ENCODE measurements at places on chromosomes 7 and 10.
A peak's percentile ranks its signal among the peaks of the same experiment; 100 is the strongest.

DNA sequence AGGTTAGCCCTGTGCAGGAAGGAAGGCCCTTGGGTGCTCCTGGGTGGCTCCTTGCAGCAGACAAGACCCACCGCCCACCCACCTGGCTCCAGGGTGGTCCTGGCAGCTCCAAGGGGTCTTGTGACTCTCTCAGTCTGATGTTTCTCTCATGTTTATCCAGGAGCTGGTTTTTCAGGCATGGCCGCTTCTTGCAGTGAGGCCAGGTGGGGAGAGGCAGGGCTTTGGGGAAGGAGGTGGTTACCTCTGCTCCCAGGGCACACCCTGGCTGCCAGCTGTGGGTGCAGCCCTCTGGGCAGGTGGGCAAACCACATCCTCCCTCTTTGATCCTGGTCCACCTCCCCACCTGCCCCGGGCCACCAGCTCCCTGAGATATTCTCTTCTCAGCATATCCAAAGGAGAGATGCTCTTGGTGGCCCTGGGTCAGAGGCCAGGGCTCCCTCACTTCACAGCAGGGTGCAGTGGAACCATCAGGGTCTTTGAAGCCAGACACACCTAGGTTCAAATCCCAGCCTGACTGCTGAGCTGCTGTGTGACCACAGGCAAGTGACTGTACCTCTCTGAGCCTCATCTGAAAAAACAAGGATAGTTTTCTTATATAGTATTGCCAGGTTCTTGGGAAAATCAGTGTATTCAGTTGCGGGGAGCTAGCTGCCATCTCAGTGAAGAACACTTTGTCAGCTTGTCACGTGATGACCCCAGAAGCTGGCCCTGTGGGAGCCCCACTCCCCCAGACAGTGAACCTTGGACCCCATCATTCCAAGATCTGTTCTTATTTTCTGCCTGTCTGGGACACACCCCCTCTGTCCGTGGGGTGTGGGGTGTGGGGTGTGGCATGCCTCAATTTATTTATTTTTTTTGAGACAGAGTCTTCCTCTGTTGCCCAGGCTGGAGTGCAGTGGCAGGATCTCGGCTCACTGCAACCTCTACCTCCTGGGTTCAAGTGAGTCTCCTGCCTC, 11.5 kb downstream of the GTF2IRD1 start:
- DNase-seq = no peak

- no peak for DNase-seq
These were observed 11.9 kb upstream of the CALU start for GRCh38 chr7:128727239-128727638.

GRCh38 chr7:128215281-128215680, 25.8 kb upstream of the LEP start:
- no peak for DNase-seq

DNA sequence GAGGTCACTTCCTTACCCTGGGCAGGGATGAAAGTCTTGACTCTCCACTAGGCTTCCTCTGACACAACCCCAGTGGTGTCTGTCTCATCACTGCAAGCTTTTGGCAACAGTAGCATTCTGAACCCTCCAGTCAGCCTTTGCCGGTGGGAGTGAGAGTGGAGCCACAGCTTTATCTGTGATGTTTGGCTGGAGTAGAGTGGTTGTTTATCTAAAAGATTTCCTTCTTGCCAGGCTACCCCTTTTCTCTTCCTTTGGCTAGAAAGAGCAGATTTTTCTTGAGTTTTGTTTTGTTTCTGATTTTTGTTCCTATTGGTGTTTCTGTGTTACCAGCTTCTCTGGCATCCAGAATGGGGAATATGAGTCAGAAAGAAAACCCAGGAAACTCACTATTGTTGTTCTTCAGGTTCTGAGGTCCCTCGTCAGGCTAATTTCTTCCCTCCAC, 98.9 kb upstream of the KIF5B start:
- DNase-seq = no peak

DNA sequence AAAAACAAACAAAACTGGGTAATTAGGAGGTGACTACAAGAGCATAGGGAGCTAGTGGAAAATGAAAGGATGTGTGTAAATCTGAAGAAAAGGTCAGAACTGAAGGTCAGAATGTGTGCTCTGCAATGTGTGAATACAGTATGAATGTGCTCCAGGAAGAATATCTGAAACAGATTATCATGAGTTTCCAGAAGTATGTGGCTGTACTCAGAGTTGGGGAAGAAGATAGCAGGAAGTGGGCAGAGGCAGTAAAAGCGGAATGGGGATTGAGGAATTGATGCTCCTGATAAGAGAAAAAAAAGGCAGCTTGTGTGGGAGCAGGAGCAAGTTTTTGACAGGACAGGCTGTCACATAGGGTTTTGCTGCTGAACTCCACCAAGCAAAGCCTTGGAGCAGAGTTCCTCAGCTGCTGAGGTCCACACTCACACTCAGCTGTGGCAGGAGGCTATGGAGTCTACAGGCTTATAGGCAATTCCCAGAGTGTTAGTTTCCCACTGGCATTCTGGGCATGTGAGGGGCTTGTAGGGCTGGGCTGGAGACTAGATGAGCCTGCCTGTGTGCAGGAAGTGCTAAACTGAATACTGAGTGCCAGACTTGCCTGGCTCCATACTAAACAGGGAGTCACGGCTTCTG, 22.9 kb downstream of the H2AZ2 start:
- peak; percentile 67 for DNase-seq

DNA sequence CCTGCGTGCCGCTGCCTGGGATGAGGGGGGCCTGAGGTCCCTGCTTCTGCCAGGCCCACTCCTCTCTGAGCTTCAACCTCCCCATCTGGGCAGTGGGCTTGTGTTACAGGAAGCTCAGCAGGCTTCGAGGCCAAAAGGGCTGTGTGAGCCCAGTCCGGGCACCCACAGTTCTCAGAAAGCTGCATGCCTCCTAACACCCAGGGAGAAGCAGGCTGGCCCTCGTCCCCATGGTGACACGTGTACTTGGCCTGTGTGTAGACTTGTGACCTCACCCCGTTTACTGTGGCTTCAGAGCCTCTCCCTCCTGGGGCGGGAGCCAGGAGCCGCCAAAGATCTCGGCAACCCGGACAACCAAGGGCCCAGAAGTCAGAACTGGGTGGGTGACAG, 2.2 kb upstream of the GRIFIN start:
- DNase-seq = no peak

GRCh38 chr10:114266521-114266920, 27.5 kb downstream of the VWA2 start:
- no peak for DNase-seq

DNA sequence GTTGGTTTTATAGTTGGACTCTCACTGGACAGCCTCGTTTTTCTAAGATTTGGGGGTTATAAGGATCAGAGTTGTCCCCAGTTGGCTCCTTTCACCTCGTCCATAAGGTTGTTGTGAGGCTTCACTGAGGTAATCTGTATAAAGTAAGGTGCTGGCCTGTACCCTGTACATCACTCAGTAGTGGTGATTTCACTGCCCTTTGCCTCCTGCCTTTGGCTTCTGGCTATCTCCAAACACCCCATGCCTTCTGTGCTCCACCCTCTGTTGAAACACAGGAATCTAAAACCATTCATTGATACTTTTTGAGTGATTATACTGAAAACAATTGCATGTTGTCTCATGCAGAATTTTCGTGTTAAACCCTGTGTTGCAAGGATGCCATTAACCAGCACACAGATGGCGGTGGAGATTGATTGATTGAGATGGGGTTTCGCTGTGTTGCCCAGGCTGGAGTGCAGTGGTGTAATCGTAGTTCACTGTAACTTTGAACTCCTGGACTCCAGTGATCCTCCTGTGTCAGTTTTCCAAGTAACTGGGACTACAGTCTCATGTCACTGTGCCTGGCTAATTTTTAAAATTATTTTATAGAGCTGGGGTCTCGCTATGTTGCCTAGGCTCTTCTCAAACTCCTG, 55.0 kb downstream of the KAT6B start:
- DNase-seq = no peak

GRCh38 chr10:47323636-47324296, 1.5 kb downstream of the GDF2 start:
- no peak for DNase-seq

DNA sequence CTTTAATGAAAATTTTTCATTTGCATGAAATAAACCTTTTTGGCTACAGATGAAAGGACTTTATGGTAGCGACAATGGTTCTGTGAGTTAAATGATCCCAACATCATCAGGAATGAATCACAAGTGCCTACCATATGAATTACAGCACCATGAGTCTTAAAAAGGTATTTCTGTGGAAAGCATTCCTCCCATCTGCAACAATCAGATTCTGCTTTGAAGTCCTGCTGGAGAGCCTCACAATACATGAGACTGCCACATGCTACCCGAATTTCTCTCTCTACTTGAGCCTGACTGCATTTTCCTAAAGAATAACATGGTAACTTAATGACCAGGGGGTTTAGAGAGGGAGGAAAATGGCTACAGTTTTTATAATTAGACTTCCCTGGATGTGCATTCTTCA, 190.3 kb downstream of the TWIST1 start:
- DNase-seq = no peak

- no peak for DNase-seq
These were observed 248.2 kb downstream of the TCERG1L start for GRCh38 chr10:131063311-131063710.

DNA sequence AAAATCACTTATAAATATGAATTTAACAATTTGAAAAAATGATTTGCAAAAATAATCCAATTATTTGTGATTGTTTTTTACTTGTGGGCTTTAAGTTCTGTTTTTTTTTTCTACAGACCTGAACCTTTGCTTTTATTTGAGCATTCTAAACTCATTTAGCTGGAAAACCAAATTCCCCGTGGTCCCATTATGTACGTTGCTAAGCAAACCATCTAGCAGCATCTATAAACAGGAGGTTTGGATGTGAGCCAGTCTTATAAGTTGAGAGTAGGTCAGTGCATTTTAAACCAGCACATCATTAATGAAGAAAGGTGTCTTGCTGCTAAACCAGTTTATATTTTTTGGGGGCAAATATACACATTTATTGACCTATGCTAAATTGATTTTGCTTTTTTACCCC, 77.3 kb downstream of the LRRN3 start:
- no peak for DNase-seq

GRCh38 chr10:90751107-90751997, 106.5 kb downstream of the HTR7 start:
- peak; percentile 53 for DNase-seq

- peak; percentile 50 for DNase-seq
These were observed 19.4 kb upstream of the TNS3 start for GRCh38 chr7:47601119-47601880.

GRCh38 chr7:136869991-136870865, 1.8 kb downstream of the CHRM2 start:
- DNase-seq = no peak

- DNase-seq = no peak
These were observed 101.1 kb downstream of the RAMP3 start for GRCh38 chr7:45258533-45259226.
